ENCODE measurements at places on chromosomes 12 and 14.

- DNase-seq = no peak
Measured at GRCh38 chr12:71299541-71300376, 139.8 kb upstream of the LGR5 start.

DNA sequence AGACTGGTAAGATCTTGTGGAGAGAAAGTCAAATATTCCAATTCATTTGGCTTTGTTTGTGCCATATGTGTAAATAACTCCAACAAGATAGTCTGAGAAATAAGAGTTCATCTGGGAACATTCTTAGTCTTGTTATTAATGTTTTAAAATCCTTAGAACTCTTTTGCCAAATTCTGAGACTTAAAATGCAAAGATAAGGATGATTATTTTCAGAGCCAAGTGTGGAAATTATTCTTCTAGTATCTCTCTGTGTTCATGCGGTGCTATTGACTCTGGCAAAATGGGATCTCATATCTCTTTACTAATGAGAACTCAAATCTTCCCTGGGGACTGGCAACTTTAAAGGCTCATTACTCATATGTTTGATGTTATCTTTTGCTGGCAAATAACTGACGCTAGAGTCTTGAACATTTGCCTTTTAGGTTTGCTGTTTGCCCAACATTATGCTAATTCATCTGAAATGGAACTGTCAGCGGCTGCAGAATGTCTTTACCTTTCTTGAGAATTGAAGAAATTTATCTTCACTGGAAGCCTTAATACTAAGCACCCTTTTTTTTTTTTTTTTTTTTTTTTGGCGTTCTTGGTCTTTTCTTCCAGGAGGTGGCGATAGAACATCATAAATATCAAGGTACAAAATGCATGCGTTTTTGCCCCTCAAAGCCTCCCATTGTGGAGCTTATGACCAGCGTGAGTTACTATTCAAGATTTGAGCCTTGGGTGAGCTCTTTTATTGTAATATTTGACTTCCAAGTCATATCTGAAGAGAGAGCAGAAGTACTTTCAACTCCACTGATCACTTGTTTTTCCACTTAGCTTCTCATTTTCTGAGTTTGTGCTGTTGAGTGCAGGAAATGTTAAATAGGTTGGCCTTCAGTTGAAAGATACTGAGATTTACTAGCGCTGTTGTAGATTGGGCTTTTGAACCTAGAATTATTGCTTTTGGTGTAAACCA, 86.5 kb downstream of the CAND1 start:
- peak; percentile 74 for DNase-seq

GRCh38 chr12:52126605-52127578, 47.4 kb downstream of the SMIM41 start:
- DNase-seq = no peak

GRCh38 chr14:40694023-40694422, 912.7 kb upstream of the LRFN5 start:
- DNase-seq = no peak

GRCh38 chr12:12628013-12628412, 16.3 kb downstream of the CREBL2 start:
- DNase-seq = no peak

DNA sequence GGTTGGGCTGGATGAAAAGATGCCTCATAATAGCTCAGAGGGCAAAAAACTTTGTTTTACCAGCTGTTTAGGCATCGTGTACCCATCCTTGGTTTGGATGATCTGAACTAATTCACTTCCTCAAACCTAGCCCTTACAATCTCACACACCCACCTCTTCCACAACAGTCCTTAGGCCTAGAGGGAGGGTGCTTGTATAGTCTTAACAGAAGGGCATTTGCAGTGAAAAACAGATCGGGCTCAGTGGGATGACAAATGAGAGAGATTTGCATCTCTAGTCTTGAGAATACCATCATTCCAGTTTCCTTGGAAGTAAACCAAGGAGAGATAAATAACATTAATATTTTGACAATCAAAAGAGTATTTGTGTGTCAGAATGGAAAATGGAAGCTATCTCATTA, 11.0 kb downstream of the SLCO1A2 start:
- no peak for DNase-seq

GRCh38 chr14:51516706-51517395, 134.9 kb upstream of the FRMD6 start:
- DNase-seq = no peak

- no peak for DNase-seq
Measured at GRCh38 chr14:92953526-92953925, 30.6 kb downstream of the CHGA start.

- DNase-seq = no peak
Measured at GRCh38 chr12:63845726-63846125, 1.2 kb downstream of the SRGAP1 start.

DNA sequence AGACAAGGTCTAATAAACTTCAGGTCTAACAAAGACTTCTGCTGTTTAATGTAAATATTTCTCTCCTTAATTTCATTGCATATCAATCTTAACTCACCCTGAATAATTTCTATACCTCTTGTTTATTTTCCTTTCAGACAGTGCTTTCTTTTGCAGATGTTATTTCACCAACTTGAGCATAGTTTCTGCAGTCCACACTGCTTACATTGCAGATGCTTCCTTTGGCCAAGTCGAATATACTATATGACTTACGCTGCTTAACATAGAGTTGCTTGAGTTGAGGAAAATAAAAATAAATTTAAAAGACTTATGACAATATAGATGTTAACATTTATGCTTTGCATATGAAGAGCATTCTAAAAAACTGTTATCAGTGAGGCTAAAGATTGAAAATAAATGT, 217.7 kb downstream of the PTPRO start:
- no peak for DNase-seq

- no peak for DNase-seq
Measured at GRCh38 chr14:23361763-23362162, 3.2 kb downstream of the EFS start.

DNA sequence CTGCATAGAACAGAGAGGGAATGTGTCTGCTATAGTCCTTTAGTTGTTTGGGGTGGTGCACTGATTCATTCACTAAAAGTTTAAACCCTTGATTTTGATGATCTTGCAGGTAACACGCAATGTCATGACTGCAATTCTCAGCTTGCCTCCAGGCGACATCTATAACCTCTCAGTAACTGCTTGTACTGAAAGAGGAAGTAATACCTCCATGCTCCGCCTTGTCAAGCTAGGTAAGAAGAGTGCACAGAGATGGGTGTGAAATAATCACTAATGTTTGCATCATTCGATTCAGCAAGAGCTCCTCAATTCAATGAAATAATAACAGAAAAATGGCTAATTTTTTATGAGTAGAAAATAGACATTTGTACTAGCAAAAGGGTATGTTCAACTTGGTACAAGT, 203.7 kb downstream of the PTPRO start:
- peak; percentile 75 for DNase-seq

GRCh38 chr14:100341301-100342031, 18.3 kb downstream of the SLC25A47 start:
- DNase-seq = peak; percentile 69

GRCh38 chr12:42217656-42218055, 20.4 kb downstream of the YAF2 start:
- DNase-seq = no peak

DNA sequence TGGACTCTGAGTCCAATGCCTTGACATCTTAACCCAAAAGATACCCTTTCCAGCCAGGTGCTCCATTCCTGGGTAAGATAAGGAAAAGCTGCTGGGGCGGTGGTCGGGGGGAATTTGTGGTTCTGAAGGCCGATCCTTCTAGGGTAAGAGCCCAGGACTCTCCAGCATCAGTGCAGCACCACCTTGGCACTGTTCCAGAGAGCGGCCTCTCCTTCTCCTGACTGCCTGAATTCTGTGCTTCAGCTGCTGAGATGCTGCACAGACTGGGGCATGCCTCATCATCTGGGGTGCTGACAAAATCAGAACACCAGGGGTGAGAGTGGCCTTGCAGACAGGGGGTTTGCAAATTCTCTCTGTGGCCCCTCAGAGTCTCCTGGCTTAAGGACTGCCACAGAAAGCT, 87.5 kb downstream of the SPTB start:
- no peak for DNase-seq

DNA sequence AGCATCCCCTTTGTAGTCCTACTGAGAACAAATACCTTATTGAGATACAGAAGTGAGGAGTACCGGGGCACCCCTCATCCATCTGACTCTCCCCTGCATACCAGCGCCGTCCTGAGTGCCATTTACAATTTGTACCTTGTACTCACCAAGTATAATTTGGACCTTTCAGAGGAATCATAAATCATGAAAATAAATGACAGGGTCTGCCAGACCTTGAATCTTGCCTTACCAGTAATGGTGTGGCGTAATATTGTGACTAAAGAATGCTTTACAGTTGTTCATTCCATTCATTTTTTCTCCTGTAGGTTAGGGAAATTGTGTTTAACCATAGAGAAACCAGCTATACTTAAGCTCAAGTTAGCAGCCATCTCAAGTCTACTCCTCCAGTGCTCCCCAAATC, 243.7 kb upstream of the RGS6 start:
- DNase-seq = no peak

- peak; percentile 86 for DNase-seq
Measured at GRCh38 chr12:12714276-12715021, 2.7 kb upstream of the CDKN1B start.

- DNase-seq = no peak
Measured at GRCh38 chr12:125081427-125081826, 16.2 kb downstream of the AACS start.

DNA sequence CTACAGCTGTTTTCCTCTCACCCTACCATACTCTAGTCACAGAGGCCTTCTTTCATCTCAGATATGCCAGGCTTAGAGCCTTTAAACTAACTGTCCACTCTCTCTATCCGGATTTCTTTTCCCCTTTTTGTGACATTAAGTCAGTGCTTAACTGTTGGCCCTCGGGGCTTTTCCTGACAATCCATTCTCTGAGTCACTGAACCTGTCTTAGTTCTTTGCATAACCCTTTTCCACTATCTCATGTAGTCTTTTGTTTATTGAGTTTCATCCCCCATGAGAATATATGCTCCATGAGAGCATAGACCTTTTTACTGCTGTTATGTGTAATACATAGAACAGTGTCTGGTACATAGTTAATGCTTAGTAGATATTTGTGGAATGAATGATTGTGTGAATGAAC, 68.7 kb downstream of the PLEKHA5 start:
- no peak for DNase-seq

GRCh38 chr12:72236071-72236705, 36.0 kb upstream of the TRHDE start:
- DNase-seq = no peak

Data from B cell (primary cell).